ENCODE measurements at places on chromosomes 1 and 21.

DNA sequence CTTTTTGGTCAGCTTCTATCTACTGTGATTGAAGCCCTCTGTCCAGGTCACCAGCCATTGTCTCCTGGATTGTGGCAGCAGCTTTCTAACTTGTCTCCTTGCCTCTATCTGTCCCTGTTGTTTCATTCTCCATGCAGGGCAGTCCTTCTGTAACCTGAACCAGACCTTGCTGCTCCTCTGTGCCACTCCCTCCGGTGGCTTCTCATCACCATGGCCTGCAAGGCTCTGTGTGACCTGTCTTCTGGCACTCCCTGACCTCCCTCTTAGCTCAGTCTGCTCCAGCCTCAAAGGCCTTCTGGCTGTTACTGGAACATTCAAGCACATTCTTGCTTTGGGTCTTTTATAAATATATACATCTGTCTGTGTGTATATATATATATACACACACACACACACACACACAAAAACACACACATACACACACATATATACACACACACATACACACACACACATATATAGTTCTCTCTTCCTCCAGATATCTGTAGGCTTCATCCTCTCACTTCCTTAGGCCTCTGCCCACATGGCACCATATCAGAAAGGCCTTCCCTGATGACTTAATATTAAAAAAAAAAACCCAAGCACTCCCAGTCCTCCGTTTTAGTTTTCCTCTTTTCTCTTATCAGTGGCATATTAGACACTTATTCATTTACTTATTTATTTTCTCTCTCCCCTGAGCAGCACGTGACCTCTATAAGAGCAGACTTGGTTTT lies 21.2 kb upstream of the JUN start:
- DNase-seq, result no peak

- no peak for DNase-seq
Observed at GRCh38 chr21:21559285-21560045, 561.3 kb downstream of the NCAM2 start.

DNA sequence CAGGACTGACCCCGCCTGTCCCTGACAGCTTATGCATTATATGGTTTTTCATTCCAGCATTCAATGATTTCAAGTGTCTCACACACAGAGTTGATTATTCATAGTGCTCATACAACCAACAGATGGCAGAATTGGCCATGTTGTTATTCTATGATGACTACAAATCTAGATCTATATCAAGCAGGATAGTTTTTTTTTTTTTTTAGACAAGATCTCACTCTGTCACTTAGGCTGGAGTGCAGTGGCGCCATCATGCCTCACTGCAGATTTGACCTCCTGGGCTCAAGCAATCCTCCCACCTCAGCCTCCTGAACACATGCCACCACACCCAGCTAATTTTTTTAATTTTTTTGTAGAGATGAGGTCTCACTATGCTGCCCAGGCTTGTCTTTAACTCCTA lies 40.1 kb upstream of the LRRC8D start:
- peak; percentile 55 for DNase-seq

- DNase-seq, result peak; percentile 50
Observed at GRCh38 chr1:224541901-224542630, 74.1 kb upstream of the CNIH3 start.

- DNase-seq, result peak; percentile 41
Observed at GRCh38 chr1:19811206-19811851, 3.8 kb downstream of the RNF186 start.

DNA sequence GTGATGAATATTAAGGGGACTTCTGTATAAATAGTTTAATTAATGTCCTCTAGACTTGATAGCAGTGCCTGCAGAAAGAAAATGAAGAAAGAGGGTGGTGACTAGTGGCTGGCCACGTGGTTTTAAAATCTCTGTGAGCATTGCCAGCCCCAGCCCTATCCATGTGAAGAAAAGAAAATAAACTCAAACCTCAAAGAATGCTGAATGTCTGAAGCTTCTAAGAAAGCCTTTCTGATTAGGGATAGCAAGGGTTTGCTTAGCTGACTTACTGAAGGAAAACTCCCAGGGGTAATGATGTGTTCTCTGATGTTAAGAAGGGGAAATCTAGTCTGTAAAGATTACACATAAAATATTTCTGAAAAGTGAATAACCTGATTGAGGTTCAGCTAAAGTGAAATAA lies 31.8 kb downstream of the ADGRL2 start:
- DNase-seq, result peak; percentile 93

DNA sequence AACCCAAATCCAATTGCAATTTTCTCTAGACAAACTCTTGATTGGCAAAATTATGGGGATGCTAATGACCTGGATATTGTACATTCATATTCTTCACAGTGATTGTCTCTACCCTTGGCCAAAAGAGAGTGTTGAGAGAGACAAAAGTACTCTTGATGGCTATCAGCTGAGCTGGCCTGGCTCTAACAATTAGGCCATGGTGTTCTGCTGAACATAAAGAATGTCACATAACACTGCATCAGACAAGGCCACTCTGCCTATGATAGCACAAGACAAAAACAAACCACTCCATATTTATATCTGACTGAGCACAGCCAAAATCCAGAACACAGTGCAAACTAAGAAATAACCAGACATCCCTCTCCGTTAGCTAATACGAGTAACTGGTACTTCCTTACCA lies 101.7 kb downstream of the ADAMTS1 start:
- no peak for DNase-seq

- no peak for DNase-seq
Observed at GRCh38 chr1:27526569-27527222, 36.7 kb upstream of the WASF2 start.

- peak; percentile 98 for DNase-seq
Observed at GRCh38 chr1:84365225-84366221, 32.8 kb upstream of the DNASE2B start.

- peak; percentile 96 for DNase-seq
Observed at GRCh38 chr1:7469255-7469938, 301.7 kb upstream of the VAMP3 start.

- no peak for DNase-seq
Observed at GRCh38 chr1:181386340-181386739, 97.0 kb upstream of the CACNA1E start.

DNA sequence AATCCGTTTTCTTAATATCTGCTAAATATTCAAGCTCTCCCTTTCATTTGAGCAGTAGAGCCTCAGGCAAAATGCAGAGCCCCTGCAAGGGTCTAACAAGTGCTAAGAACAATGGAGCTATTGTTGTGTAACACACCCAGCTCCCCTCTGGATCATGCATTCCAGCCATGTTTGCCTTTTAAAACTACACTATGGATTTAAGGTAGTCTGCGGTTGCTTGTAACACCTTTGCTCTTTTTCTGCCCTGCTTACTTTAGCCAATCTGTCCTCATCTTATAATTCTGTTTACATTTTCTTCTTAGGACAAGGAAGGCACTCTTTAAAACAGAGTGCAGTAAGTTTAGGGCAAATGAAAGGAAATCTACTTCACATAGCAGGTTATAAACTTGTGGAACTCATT lies 60.0 kb upstream of the C1orf105 start:
- no peak for DNase-seq
